Melanocyte of skin (primary cell): ENCODE measurements at places on chromosomes 1 and 21. TPM values are rescaled to one million over a fixed set of nuclear protein-coding genes. Genes with fewer than 3 reads are reported as not detected.

INAVA gene
- 0.31 and 0.33 TPM in 2 replicates for total RNA-seq

ASCL5 gene
- 0.15 TPM in 1 of 2 replicates, not detected in the other for total RNA-seq

PLCH2 gene
- under 0.01 TPM in 1 of 2 replicates, not detected in the other for total RNA-seq

TMEM52 gene
- total RNA-seq = under 0.01 TPM in 1 of 2 replicates, not detected in the other

SPATA45 gene
- total RNA-seq = not detected in 2 replicates

AUNIP gene
- 8.5 and 14.0 TPM in 2 replicates for total RNA-seq

ABCG1 gene
- total RNA-seq = 0.15 TPM in 1 of 2 replicates, not detected in the other

SPRR2B gene
- total RNA-seq = not detected in 2 replicates
